Activated CD8-positive, alpha-beta memory T cell treated with anti-CD3 and anti-CD28 coated beads for 4 hours (primary cell): ENCODE measurements at places on chromosomes 3 and 15.

GRCh38 chr3:11803977-11804892 lies 42.5 kb downstream of the TAMM41 start:
- no peak for DNase-seq

DNA sequence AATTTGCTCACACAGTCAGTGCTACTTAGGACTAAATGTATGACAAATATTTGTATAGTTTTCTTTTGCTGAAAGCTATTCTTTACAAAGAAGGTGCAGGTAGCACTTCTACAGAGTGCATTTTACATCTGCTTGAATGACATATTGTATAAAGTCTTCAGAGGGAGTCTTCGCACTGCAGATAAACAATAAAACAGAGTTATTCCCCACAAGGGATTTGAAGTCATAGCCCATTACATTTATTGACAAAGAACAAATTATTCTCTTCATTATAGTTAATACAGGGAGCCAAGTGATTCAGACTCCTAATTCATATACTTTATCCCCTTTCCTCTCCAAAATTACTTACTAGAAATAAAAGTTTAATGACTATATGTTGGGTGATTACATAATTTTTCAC lies 529.7 kb downstream of the EDEM1 start:
- DNase-seq = no peak

- no peak for DNase-seq
Measured at GRCh38 chr15:29062626-29063025, 176.9 kb downstream of the APBA2 start.

DNA sequence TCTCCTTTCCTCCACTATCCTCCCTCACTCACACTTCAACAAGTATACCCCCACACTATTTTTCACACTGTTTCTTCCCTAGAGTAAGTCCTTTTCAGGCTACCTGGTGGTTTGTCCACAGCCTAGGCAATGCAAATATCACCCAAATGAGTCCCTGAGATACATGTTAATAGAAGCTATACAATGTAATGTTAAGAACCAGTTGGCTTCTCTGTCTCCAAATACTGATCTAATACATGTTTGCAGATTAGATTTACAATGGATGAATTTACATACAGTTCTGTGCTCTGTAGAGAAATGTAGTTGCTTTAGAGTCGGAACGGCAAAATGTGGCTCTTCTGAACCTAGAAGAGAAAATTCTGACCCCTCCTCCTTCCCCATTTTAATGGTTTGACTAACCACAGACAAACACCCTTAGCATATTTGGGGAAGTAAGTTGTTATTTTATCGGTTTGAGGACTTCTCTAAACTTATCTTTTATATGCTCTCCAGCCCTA lies 63.6 kb upstream of the MBNL1 start:
- no peak for DNase-seq

GRCh38 chr3:52084954-52085680 lies 28.7 kb upstream of the DUSP7 start:
- no peak for DNase-seq

DNA sequence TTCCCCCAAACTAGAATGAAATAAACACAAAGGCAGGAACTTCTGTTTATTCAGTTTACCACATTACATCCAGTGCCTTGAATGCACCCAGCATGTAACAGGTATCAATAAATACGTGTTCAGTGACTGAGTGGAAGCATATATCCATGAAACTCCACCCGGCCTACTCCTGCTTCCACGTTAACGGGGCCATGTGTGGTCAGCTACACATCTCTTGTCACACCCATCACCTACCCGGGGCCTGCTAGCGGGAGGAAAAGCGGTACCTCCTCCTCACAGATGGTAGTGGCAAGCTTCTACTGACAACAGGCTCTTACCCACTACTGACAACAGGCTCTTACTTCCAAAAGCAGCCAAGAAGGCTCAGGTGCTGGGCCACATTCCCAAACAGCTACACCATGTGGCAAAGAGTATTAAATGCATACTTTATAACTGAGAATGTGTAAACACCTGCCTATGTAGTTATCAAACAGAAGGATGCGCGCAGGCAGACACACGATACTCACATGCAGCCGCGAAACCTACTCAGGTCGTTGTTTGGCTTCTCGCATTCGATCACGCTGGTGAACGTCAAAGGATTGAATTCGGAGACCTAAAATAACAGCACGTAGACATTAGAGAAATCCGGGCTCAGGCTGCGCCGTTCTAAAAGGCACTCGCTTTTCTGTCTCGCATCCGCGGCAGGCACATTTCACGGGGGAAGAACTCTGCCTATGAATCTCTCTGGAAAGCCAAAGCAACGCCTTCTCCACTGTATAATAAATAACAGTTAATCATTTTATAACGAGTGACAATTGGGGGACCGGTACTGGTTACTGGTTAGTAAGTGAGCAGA lies 127.4 kb downstream of the ATP10A start:
- no peak for DNase-seq

- no peak for DNase-seq
Measured at GRCh38 chr15:57041416-57041815, 123.0 kb downstream of the TCF12 start.
